ENCODE measurements at places on chromosomes 7 and 10.

- DNase-seq, result no peak
Measured at GRCh38 chr10:101682172-101682825, 12.7 kb downstream of the FBXW4 start.

- DNase-seq, result peak; percentile 86
Measured at GRCh38 chr10:96513698-96514561, at the start of gene TLL2. Gene TLL2, minus strand, starts transcription at chr10:96513926. Its CDS starts 241 bp downstream, at chr10:96513685.

GRCh38 chr7:156383526-156383925 is 257.0 kb upstream of the RNF32 start:
- DNase-seq, result no peak

- DNase-seq, result no peak
Measured at GRCh38 chr7:143286522-143286890, 1.6 kb upstream of the CASP2 start.

DNA sequence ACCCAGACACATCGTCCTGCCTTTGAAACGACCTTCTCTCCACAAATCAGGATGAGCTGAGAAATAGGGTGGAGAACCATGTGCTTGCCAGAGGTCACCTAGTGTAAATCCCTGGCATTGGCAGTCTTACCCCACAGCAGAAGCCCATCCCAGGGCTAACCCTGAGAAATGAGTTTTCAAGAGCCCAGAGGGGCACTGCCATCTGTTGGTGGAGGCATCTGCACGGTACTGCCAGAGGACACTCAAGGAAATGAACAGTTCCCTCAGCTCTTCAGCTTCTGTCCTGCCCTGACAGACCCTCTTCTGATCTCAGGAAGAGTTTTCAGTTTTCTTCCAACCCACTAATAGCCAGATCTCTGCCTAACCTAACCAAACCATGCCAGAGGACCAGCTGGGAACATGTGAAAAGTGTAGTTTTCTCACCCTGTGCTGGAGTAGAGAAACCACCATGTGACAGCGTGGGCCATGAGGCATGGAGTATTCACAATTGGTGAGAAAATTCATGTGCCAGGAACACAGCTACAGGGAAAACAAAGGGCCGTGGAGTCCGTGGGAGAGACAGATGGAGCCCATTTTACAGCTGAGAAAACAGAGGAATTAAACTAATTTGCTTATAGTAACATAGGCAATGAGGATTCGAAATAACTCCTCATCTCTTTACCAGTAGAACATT is 37.7 kb upstream of the ITPRID1 start:
- no peak for DNase-seq

DNA sequence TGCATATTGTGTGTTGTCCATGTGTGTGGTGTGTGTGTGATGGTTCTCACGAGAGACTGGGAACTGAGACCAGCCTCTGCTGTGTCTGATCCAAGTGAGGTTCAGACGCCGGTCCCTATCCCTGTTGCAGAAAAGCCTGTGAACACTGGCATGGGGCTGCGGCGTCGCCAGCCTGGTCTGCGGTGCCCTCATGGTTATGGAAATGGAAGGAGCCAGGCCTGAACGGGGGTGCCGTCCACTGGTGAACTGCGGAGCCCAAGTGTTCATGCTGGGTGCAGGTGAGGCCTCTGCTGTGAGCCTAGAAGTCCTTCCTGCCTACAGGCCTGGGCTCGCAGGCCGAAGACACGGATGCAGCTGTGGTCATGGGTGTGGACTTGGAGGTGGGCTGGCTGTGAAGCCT is 18.7 kb upstream of the NCAPG2 start:
- no peak for DNase-seq

GRCh38 chr10:32073659-32074058 is 17.4 kb upstream of the KIF5B start:
- no peak for DNase-seq

GRCh38 chr10:91215384-91215783 is 5.1 kb upstream of the PCGF5 start:
- DNase-seq, result no peak

DNA sequence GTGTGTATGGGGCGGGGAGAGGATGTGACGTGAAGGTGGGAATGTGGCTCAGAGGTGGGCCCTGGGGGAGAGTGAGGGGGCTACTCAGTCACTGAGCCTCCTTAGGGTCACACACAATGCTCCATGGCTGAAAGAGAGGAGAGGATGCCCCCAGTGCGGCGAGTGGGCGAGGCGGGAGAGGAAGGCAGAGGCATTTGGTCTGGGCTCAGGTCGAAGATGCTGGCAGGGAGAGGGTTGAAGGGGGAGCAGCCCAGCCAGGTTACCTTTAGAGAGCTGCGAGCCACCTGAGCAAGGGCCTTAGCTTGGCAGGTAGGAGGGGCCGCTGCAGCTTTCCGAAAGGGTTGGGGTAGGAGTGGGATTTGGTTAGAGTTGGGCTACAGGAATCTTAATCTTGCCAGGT is 4.7 kb upstream of the LOXL4 start:
- DNase-seq, result no peak

DNA sequence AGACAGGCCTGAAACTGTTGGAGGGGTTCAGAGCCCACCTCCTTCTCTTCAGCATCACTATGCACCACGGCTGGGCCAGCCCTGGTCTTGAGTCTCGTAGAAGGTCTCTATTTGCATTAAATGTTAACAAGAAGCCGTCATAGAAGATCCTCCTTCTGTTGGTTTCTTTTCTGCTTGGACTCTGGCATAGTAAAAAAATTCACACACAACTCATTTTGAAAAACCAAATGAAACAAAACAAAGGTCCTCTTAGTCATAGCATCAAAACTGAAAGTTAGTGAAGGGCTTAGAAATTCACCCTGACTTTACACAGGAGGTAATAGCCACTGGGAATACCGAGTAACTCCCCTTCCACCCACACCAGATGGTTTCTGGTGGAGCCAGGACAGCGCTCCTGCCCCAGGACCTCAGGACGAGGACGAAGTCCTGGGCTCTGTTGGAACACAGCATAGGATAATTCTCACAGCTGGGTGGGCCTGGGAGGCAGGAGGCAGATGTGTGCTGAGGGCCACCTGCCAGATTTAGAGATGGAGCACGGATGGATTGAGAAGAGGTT is 248.4 kb upstream of the KLF6 start:
- DNase-seq, result no peak

- no peak for DNase-seq
Measured at GRCh38 chr10:22712956-22713852, 1.2 kb downstream of the PIP4K2A start.

- no peak for DNase-seq
Measured at GRCh38 chr10:905972-906371, 25.5 kb downstream of the LARP4B start.

DNA sequence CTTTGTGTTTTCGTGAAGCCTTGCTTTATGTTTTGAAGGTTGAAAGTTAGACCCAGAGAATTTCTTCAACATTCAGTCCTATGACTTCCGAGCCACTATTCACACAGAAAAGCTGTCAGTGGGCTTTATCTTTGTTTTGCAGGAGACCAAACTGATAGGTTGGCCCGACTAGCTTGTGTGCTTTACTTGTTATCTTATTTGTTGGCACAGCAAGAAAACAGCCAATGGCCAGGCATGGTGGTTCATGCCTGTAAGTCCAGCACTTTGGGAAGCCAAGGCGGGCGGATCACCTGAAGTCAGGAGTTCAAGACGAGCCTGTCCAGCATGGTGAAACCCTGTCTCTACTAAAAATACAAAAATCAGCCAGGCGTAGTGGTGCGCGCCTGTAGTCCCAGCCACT is 16.0 kb upstream of the GDI2 start:
- no peak for DNase-seq

- no peak for DNase-seq
Measured at GRCh38 chr10:51619365-51619764, 80.0 kb downstream of the CSTF2T start.

DNA sequence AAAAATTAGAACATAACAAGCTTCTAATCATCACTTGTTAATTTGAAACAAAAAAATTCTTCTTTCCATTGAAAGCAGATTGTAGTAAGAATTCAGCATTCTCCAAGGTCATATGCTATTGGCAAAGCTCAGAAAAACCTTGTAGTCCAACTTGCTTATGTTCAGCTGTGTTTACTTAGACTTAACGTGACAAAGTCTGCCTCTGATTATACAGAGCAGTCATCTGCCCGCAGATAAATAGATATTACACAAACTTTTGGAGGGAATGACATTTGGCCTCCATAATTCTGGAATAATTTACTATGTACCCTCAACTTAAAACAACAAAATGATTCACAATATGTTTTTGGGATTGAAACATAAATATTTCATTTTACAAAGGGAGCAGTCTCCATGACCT is 45.8 kb downstream of the MKX start:
- no peak for DNase-seq

DNA sequence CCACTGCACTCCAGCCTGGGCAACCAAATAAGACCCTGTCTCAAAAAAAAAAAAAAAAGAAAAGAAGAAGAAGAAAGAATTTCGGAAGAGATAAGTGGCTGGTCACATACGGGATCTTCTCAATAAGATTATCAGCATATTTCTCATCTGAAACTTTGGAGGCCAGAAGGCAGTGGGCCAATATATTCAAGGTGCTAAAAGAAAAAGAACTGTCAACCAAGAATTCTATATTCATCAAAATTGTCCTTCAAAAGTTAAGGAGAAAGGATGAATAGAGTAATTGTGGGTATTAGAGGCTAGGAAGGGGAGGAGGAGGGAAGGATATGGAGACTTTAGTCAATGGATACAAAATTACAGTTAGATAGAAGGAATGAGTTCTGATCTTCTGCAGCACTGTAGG is 43.9 kb upstream of the NANOS1 start:
- no peak for DNase-seq

- no peak for DNase-seq
Measured at GRCh38 chr7:134318443-134318842, 1.7 kb upstream of the SLC35B4 start.

DNA sequence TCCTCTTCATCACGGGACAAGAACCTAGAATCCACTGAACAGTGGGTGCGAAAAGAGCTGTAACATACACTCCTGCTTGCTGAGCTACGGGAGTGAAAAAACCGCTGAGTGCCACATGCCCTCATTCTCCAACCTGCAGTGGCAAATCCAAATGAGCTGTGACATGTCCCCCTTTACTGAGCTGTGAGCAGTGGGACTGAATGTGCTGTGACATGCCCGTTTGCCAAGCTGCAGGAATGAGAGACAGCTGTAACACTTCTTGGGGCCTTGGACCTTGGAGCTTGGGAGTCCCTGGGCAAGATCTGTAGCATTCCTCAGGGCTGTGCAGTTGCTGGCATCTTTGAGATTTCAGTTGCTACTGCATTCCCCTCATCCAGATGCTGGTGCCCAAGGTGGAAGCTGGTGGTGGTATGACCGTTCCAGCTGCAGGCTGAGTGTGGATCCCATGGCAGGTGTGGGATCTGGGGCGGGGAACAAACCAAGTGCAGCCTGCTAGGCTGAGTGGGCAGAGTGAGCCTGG is 85.0 kb downstream of the TMEM106B start:
- DNase-seq, result no peak

GRCh38 chr7:134362587-134363483 is 46.1 kb upstream of the SLC35B4 start:
- DNase-seq, result no peak

DNA sequence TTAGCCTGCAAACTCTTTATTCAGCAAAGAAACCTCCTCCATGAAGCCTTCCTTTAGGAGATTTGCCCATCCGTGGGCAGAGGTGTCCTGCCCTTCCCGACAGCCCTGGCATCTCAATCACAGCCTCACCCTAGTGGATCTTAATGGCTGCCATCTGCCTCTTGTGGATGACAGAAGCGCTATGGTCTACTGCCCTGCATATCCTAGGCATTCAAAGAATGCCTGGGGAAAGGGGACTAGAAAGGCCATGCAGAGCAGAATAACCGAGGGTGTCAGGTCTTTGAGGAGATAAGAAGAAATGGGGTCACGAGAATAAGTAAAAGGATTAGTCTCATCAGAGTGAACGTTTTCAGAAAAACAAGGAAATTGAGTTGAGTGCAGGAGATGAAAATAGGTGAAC is 57.7 kb upstream of the SPOCK2 start:
- DNase-seq, result no peak

GRCh38 chr10:43852149-43852548 is 203.5 kb upstream of the ZNF32 start:
- no peak for DNase-seq

- no peak for DNase-seq
Measured at GRCh38 chr10:1611936-1612550, 125.3 kb downstream of the ADARB2 start.

DNA sequence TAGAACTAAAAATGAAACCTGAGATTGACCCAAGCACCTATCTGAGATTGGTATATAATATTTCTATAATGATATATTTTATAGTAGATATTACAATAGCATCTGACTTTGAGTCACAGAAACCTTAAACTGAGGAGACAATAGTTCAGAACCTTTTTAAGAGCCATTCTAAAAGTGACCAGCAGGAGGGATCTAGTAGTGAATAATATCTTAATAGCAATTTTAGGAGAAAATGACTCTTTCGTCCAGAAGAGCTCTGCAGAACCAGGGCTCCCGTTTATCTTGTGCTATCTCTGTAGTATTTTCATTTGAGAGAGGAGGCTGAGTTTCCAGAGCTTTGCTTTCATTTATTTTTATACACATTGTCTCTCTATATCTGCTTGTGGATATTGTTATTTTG is 68.1 kb downstream of the PODXL start:
- DNase-seq, result no peak

GRCh38 chr10:74901301-74901700 is 74.9 kb downstream of the KAT6B start:
- DNase-seq, result peak; percentile 70

DNA sequence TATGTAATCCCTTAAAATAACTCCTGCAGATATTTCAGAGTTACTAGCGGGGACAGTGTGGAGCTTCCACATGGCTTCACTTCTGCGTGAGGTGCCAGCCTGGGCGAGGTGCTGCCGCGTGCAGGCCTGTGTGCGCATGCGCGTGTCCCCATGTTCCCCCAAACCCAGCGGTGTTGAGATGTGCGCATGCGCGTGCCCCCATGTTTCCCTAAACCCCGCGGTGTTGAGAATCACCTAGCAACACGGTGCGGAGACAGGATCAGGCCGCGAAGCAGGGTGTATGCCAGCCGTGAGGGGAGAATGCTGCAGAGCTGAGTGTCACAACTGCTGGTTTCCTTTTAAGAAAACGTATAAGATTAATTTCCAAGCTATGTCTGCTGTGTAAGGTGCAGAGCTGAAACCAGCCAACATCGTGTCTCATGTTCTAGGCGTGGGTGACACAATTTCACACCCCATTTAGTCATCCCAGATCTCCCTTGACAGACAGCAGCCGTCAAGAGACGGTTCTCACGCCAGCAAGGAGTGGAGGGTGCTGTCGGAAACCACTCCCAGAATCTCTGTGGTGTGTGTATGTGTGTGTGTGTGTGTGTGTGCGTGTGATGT is 71.9 kb upstream of the ADARB2 start:
- no peak for DNase-seq

- DNase-seq, result no peak
Measured at GRCh38 chr10:93333278-93333978, 148.7 kb downstream of the MYOF start.

- DNase-seq, result no peak
Measured at GRCh38 chr7:19397911-19398310, 252.7 kb upstream of the FERD3L start.

DNA sequence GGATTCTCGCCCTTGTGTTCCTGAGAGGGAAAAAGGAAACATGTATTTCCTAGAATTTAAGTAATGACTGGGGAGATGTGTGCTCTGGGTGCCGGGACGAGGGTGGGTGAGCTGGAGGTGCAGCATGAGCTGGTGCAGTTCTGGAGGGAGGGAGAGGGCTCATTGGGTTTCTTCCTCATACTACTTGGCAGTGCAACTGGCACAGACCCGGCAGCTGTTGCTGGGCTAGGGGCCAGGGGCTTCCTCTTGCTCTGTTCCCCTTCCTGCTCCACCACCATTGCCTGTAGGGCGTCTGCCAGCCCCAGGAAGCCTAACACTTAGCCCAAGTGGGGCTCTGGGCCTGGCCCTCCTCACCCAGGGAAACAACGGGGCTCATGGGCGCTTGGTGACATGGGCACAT is 5.9 kb downstream of the RET start:
- DNase-seq, result no peak

All from NCI-H510A treated with DMSO at 0.1 percent for 48 hours (cell line).